ENCODE measurements at places on chromosomes 1 and 21.

- no peak for DNase-seq
These were observed 214.2 kb upstream of the FOXD3 start for GRCh38 chr1:63108206-63108605.

DNA sequence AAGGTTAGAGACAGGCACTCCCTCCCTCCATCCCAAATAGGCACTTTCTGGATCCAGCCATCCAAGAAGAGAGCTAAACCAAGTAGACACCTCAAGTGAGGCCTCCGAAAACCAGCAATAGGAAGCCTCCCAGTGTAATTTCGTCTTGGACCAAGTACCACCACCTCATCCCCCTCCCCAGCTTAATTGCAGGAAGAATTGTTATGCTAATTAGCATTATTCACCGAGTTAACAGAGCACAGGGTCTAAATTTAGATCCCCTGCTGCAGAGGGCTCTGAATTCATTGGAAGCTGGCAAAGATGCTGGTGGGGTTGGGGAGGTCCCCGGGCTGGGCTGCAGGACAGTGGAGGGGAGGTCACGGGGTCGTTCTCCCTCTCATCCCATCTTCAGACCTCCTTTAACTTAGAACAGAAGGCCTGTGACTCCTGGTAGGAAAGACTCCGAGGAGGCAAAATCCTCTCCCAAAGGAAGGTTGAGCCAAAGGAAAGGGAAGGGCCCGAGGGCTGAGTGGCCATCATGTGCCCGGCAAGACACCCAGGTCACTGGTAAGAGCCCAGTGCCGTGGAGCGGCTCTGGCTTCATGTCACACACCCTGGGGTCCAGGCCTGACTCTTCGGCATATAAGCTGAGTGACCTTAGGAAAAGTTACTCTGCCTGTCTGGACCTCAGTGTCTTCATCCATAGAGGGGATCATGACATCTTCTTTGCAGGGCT, 209.2 kb upstream of the GRIK3 start:
- no peak for DNase-seq

DNA sequence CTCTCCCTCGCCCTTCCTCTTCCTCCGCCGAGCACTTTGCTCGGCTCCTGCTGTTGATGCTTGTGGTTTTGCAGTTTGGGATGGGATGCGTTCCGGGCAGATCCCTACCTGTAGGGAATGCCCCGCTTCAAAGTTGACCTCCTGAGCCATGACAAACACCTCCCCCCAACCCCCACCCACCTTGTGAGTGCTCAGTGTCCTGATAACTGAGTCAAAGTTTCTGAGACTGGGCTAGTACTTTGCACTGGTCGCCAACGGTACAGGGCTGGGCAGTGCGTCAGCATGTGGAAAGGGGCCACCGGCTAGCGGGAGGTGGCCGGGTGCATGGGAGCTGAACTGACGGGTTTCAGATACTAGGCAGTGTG, 771 bp downstream of the RABGAP1L start:
- DNase-seq: peak; percentile 50

DNA sequence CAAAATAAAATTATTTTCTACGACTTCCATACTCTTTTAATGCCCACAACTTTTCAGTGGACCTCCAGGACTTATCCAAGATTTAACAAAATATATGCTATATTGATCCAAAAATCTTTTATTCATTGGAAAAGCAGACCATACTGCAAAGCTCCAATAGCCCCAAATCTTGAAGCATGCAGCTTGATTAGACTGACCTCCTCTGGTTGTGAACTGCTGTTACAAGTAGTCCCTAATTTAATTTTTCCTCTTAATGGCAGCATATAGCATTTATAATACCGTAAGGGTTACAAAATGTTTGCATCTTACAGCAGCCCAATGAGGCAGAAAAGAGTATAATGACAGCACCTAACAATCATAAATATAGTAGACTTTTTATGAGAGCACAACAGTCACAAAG, 49.8 kb downstream of the TPR start:
- no peak for DNase-seq

GRCh38 chr21:38787461-38788274, 18.1 kb upstream of the ETS2 start:
- peak; percentile 42 for DNase-seq

- DNase-seq: peak; percentile 55
These were observed 753 bp downstream of the KIF1B start for GRCh38 chr1:10210841-10211804.

DNA sequence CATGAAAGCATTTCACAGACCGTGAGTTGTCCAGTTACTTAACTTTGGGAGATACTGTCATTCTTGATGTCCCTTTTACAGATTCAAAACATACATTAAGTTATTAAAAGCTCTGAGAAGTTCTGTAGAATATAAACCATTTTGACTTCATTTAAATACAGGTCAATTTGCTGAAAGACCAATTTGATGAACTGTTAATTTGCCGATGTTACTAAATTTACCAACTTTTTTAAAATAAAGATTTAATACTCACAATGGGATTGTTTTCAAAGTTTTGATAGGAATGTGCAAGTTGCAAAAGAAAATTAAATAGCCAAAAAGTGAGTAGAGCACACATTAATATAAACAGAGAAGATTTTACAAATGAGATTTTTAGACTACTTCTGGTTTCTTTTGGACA, 666.1 kb downstream of the SMYD3 start:
- DNase-seq: no peak

DNA sequence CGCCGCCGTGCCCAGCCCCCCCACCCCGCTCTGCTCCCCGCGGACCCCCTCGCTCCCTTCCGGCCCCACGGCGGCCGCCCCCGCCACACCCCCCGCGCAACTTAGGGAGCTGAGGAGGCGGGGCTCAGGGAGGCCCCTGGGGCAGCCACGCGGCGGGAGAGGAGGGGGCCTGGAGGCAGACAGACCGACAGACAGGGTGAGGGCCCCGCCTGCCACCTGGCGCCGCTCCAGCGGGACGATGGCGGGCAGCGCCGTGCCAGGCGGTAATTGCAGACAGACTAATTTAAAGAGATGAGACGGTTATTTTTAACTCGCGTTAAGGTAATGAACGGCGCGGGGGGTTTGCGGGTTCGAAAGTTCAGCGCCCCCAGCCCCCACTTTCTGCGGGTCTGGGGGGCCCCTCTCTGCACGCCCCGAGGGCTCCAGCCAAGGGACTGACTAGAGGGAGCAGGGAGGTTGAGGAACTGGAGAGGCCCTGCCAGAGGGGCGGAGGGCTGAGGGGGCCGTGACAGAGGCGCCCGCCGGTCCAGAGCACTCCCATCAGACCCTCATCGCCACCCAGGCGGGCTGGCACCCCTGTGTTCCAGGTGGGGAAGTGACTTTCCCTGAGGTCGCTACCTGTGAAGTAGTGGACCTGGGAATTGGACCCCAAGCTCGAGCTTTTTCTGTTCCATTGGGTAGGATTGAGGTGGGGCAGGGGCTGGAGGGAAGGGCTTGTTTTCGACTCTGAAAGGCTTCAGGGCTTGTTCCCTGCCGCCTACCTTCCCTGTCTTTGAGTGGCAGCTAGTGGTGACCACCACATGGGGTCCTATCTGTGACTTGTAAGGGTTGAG, 5.4 kb downstream of the FOXO6 start:
- DNase-seq: no peak

GRCh38 chr1:30277911-30278310, 445.5 kb downstream of the MATN1 start:
- DNase-seq: peak; percentile 1

DNA sequence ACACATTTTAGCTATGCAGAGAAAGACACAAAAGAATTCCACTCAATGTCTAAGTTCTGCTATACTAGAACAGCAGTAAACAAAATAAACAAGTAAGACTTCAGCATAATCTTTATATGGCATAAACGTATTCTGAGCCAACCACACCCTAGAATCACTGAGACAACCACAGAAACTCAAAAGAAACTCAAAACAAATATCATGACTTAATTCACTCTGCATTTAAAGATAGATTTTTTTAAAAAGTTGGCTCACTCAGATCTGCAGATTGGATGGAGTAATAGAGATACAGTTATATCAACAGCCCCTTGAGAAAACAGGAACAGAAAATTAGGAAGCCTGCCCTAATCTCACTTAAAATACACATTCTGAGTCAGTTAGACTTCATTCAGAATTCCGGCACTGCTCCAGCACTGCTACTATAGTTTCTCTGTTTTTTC, 95.0 kb downstream of the COL24A1 start:
- DNase-seq: no peak

All from stimulated activated CD8-positive, alpha-beta memory T cell treated with anti-CD3 and anti-CD28 coated beads, Interleukin-4, amount 100 ng/mL, for 48 hours (primary cell).